Testis (tissue), 5 donors: ENCODE measurements at places on chromosomes 2 and 18.

DNA sequence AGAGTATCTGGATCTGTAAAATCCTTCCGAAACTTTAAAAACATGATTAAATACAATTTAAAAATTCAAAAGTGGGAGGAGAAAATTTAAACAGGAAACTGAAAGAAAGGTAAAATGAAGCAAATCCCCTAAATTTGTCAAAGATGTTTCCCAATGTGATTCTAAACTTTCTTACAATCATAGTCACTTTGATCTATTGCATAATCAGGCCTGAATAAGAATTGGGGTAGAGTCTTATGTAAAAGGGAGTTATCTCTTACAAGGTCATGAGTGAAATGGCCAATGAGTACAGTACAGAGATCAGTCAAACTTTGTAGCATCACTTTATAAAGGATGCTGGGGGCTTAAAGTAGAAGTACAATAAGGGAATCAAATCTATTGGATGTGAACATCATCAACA, 1657.7 kb upstream of the CELF4 start:
- no peak overlapping the region for H3K4me3 ChIP-seq
- no peaks in the 10 kb centered on the region for H3K4me1 ChIP-seq
- H3K36me3 ChIP-seq: no peaks in the 10 kb centered on the region

GRCh38 chr2:200588076-200588678, 2.4 kb downstream of the AOX1 start:
- peaks cover 18% of the 10 kb centered on the region for H3K4me1 ChIP-seq
- H3K36me3 ChIP-seq: no peaks in the 10 kb centered on the region
- no peak overlapping the region for H3K4me3 ChIP-seq
- no peaks in the 10 kb centered on the region for H3K27me3 ChIP-seq
- DNase-seq: no peak

DNA sequence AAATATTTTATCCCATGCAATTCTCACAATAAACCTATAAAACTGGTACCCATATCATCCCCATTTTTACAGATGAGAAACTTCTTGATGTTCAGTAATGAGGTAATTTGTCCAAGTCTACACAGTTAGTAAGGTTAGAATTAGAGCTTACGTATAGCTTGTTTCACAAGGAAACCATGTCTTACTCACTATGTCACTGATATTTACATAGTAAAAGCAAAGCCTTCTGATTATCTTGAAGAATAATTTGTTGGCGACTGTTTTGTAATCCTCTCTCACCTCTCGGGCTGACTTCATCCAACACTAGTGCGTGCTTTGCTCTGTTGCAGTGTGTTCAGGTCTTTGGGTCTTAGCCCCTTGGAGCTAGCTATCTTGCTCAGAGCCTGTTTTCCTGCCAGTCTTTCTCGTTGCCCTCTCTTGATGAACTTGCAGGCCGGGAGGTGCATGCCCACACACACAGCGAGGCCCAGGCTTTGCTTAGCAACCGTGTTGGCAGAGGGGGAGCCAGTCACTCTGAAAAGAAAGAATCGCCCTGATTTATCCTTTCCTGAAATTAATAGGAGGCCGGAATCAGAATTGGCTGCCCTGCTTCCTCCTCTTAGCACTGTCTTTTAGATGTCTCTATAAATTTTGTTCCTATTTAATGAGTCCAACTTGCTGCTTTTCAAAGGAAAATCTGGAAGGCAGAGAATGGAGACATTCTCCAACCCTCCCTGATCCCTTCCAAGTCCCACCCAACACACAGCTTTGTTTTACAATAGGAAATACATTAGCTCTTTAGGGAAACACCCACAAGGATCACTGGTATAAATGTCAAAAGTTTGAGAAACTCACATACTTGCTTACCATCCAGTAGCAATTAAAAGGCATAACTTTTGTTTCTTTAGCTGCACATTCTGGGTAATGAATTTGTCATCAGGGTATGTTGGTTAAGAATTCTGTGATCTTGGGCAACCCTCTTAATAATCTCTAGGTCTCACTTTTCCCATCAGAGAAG, 97.6 kb upstream of the SEC11C start:
- H3K4me1 ChIP-seq: no peaks in the 10 kb centered on the region
- no peaks in the 10 kb centered on the region for H3K36me3 ChIP-seq
- no peak overlapping the region for H3K4me3 ChIP-seq
- no peak overlapping the region for H3K27ac ChIP-seq
- H3K27me3 ChIP-seq: no peaks in the 10 kb centered on the region
- DNase-seq: no peak

GRCh38 chr2:109468893-109469292, 144.9 kb downstream of the SEPTIN10 start:
- no peak overlapping the region for H3K27ac ChIP-seq
- no peaks in the 10 kb centered on the region for H3K4me1 ChIP-seq
- H3K36me3 ChIP-seq: no peaks in the 10 kb centered on the region
- H3K27me3 ChIP-seq: no peaks in the 10 kb centered on the region
- H3K4me3 ChIP-seq: no peak overlapping the region
- no peak for DNase-seq

GRCh38 chr2:145957929-145958328, 1438.0 kb upstream of the ZEB2 start:
- no peak overlapping the region for H3K4me3 ChIP-seq
- no peaks in the 10 kb centered on the region for H3K36me3 ChIP-seq
- H3K4me1 ChIP-seq: no peaks in the 10 kb centered on the region
- no peak overlapping the region for H3K27ac ChIP-seq

- H3K27ac ChIP-seq: no peak overlapping the region
- peaks cover 10% of the 10 kb centered on the region for H3K4me1 ChIP-seq
- no peaks in the 10 kb centered on the region for H3K36me3 ChIP-seq
- H3K27me3 ChIP-seq: no peaks in the 10 kb centered on the region
Measured at GRCh38 chr2:236633219-236633570, 63.6 kb downstream of the ACKR3 start.

- no peaks in the 10 kb centered on the region for H3K27me3 ChIP-seq
- no peak for DNase-seq
- H3K4me1 ChIP-seq: no peaks in the 10 kb centered on the region
- no peak overlapping the region for H3K27ac ChIP-seq
- H3K4me3 ChIP-seq: no peak overlapping the region
- no peaks in the 10 kb centered on the region for H3K36me3 ChIP-seq
Measured at GRCh38 chr18:22307528-22307927, 110.2 kb downstream of the CTAGE1 start.

- no peak overlapping the region for H3K27ac ChIP-seq
- H3K36me3 ChIP-seq: no peaks in the 10 kb centered on the region
- no peak for DNase-seq
Measured at GRCh38 chr2:98123286-98123685, 36.3 kb downstream of the VWA3B start.

- H3K27me3 ChIP-seq: no peaks in the 10 kb centered on the region
- no peak overlapping the region for H3K4me3 ChIP-seq
- DNase-seq: no peak
- H3K36me3 ChIP-seq: no peaks in the 10 kb centered on the region
- H3K27ac ChIP-seq: no peak overlapping the region
Measured at GRCh38 chr2:196233805-196234475, 62.6 kb upstream of the STK17B start.

- no peaks in the 10 kb centered on the region for H3K36me3 ChIP-seq
- H3K4me3 ChIP-seq: no peak overlapping the region
- H3K4me1 ChIP-seq: no peaks in the 10 kb centered on the region
- DNase-seq: no peak
Measured at GRCh38 chr18:64083916-64084315, 65.0 kb downstream of the LINC00305 start.

- H3K27ac ChIP-seq: no peak overlapping the region
- no peaks in the 10 kb centered on the region for H3K4me1 ChIP-seq
- H3K27me3 ChIP-seq: no peaks in the 10 kb centered on the region
- H3K36me3 ChIP-seq: no peaks in the 10 kb centered on the region
- no peak overlapping the region for H3K4me3 ChIP-seq
- no peak for DNase-seq
Measured at GRCh38 chr2:119996148-119996547, 16.7 kb upstream of the EPB41L5 start.

GRCh38 chr2:46034535-46034934, 262.7 kb upstream of the EPAS1 start:
- H3K27me3 ChIP-seq: no peaks in the 10 kb centered on the region
- H3K4me1 ChIP-seq: no peaks in the 10 kb centered on the region
- no peaks in the 10 kb centered on the region for H3K36me3 ChIP-seq
- H3K27ac ChIP-seq: no peak overlapping the region
- H3K4me3 ChIP-seq: no peak overlapping the region

GRCh38 chr2:106107509-106108131, 86.5 kb downstream of the UXS1 start:
- peaks cover 5% of the 10 kb centered on the region for H3K4me1 ChIP-seq
- H3K36me3 ChIP-seq: no peaks in the 10 kb centered on the region
- no peak overlapping the region for H3K27ac ChIP-seq

DNA sequence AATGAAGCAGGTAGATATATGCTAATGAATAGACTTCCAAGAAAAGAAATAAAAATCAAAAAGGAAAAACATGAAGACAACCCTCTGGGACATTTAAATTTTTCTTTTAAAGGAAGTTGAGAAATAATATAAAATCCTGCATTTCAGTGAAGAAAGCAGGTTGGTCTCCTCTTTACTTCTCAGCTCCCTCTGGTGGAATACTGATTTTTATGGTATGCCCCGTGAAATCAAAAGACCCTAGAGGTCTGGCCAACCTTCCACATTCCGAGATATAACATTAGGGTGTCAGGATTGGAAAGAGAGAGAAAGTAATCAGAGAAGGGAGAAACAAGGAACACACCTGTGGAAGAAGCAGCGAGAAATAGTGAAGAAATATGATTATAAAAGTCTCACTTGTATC, 72.7 kb downstream of the DNER start:
- no peaks in the 10 kb centered on the region for H3K36me3 ChIP-seq
- H3K27ac ChIP-seq: no peak overlapping the region
- no peak for DNase-seq
- H3K4me3 ChIP-seq: no peak overlapping the region

DNA sequence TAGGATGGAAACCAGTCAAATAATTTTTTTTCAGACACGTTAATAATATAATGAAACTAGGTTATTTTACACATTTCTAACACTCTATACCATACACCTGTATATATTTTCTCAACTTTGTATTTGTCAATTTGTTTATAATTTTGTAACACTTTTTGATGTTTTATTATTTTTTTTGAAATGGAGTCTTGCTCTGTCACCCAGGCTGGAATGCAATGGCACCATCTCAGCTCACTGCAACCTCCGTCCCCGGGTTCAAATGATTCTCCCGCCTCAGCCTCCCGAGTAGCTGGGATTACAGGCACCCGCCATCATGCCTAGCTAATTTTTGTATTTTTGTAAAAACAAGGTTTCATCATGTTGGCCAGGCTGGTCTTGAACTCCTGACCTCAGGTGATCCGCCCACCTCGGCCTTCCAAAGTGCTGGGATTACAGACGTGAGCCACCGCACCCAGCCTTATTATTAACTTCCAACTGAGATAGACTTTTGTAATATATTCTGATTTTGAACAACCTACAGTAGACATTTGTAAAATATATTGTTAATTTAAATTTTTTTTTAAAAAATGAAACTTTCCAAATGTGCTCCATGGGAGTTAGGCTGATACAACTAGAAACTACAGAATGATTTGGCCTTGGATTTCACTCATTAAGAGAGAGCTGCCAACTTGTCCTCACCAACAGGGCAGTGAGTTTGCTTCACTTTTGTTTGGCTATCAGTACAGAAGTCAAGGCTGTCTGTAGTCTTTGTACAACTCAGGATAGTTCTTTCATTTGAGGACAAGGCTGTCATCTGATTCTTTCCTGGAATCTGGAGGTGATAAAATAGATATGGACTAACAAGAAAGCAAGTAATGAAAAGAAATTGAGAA, 33.9 kb upstream of the COBLL1 start:
- H3K4me1 ChIP-seq: no peaks in the 10 kb centered on the region
- no peak overlapping the region for H3K4me3 ChIP-seq

- no peaks in the 10 kb centered on the region for H3K36me3 ChIP-seq
- H3K4me3 ChIP-seq: no peak overlapping the region
- H3K4me1 ChIP-seq: peaks cover 13% of the 10 kb centered on the region
- H3K27me3 ChIP-seq: no peaks in the 10 kb centered on the region
- peak; percentile 13 for DNase-seq
- H3K27ac ChIP-seq: no peak overlapping the region
Measured at GRCh38 chr2:74816540-74817303, 17.2 kb upstream of the HK2 start.

DNA sequence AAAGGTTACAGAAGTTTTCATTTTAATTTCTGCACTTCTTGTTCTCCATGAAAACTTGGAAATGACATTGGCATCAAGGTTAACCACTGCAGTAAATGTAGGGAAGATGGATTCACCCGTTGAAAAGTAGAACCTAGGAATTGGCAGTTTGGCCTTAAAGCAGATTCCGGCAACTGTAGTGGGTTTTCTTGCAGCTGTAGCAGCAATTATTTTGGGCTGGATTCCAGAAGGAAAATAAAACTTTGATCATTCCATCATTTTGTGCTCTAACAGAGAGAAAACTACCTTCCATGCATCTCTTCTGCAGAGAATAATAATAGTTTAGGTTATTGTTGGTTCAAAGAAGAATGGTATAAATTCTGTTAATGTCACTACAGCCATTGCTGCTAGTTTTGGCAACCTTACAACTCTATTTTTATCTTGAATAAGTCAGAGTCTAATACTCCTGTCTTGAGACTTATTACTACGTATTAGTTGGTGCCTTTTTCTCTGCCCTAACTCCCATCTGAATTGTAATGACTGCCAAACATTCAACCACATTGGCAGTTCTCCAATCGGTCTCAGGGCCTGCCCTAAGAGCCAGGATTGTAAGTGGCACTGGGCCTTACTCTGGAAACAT, 178.1 kb upstream of the PIEZO2 start:
- no peak overlapping the region for H3K4me3 ChIP-seq
- H3K4me1 ChIP-seq: no peaks in the 10 kb centered on the region

DNA sequence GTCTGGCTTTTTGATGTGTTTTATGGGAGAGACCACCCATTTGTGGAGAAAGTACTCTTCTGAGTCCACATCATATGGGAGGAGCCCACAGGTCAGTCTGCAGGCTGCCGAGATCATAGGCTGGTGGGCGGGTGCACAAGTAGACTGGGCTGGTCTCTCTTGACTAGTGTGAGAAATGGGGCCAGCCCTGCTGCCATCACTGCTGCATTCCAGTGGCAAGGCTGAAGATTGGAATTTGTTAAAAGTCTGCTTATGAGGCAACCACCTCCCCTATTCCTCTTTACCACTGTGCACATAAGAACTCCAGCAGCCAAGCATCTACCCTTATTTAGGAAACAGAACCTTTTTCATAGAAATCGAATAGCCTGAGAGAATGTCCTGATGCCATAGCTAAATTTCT, 200.7 kb downstream of the DIS3L2 start:
- H3K4me1 ChIP-seq: no peaks in the 10 kb centered on the region
- H3K27me3 ChIP-seq: no peaks in the 10 kb centered on the region
- DNase-seq: no peak
- H3K4me3 ChIP-seq: no peak overlapping the region
- H3K27ac ChIP-seq: no peak overlapping the region

- no peaks in the 10 kb centered on the region for H3K27me3 ChIP-seq
- H3K4me1 ChIP-seq: peaks cover 24% of the 10 kb centered on the region
- no peaks in the 10 kb centered on the region for H3K36me3 ChIP-seq
- no peak for DNase-seq
Measured at GRCh38 chr2:96267159-96267971, 1.3 kb downstream of the CIAO1 start.
